NT2/D1 (cell line): ENCODE measurements at places on chromosomes 11 and 22.

DNA sequence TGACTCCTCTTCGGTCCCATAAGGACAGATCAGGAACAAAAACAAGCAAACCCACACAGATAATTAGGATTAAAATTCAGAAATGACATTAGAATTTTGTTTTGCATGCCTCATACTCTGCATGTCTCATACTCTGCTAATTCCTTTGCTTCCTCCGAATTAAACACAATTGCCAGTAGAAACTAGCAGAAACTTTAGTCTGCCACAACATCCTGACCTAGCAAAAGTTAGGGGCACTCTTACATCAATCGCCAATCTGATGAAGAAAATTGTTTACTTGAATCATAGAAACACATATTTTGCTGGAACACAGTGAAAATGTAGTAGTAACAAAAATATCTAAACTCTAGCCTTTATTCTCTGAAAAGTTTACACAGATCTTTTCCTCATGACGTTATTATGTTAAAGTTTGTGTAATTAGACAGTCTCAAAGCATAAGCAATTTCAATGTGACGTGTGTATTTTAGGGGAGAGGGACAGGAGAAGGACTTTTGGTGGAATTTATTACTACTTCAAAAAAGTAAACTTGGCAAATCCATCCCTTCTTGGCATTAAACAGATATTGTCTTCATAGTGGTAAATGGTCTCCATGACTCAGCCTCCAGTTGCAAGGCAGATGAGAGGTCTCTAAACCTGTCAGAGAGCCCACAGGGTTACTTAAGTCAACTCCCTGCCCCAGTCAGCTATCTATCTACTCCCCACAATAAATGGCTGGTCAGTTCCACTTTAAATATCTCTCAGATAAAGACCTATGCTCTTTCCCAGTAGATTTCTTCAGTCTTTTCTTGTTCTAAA is 249.8 kb upstream of the UBASH3B start:
- DNase-seq: no peak

DNA sequence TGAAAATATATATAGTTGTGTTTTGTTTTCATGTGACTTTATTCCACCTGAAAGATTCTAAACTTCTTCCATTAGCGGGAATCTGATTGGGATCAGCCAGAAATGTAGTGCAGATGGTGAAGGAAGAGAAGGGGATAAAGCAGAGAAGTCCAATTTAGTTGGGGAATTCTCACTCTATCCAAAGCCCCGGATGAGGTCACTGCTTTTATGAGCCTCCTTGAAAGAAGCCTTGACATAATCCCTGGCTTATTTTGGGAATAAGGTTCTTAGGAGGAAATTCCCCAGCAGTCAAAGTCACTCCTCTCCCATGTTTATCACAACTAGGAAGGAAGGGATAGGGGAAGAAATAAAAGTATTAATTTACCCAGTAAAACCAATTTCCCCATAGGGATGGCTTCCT is 41.1 kb downstream of the OSBP start:
- no peak for DNase-seq

GRCh38 chr22:35648066-35649025 is at the start of gene APOL6:
APOL6 (plus strand) TSS chr22:35648446; CDS start chr22:35656426, 7,980 bp downstream.
- DNase-seq: no peak

DNA sequence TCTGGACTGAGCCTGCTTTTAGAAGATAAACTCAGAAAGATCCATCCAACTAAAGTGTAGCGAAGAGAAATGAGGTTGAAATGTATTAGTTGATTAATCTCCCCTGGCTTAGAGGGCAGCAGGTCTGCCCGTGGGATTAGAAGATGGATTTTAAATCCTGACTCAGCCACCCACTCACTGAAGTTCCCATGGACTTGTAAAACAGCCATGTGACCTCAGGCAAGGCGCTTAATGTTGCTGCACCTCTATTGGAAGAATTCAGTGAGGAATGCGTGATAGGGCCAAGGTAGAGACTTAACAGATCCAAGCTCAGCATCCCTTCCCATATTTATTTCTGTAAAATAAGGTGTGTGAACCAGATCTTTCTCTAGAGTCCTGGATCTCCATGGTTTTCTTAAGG is 45.1 kb upstream of the ELF5 start:
- DNase-seq: no peak

DNA sequence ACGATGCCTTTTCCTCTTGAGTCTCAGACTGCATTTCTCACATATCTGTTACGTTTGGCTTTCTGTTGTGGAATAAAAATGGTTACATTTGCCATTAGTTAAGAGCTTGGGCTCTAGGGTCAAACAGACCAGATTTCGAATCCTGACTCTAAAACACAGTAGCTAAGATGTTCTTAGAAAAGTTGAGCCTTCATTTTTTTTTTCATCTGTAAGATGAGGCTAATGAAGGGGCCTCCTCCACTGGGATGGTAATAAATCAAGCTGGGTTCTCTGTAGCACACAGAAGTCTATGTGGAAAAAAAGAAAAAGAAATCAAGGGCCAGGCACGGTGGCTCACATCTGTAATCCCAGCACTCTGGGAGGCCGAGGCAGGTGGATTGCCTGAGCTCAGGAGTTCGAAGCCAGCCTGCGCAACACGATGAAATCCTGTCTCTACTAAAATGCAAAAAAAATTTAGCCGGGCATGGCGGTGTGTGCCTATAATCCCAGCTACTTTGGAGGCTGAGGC is 49.9 kb upstream of the CAPRIN1 start:
- no peak for DNase-seq

GRCh38 chr22:22015631-22016030 is 33.0 kb upstream of the TOP3B start:
- DNase-seq: no peak

DNA sequence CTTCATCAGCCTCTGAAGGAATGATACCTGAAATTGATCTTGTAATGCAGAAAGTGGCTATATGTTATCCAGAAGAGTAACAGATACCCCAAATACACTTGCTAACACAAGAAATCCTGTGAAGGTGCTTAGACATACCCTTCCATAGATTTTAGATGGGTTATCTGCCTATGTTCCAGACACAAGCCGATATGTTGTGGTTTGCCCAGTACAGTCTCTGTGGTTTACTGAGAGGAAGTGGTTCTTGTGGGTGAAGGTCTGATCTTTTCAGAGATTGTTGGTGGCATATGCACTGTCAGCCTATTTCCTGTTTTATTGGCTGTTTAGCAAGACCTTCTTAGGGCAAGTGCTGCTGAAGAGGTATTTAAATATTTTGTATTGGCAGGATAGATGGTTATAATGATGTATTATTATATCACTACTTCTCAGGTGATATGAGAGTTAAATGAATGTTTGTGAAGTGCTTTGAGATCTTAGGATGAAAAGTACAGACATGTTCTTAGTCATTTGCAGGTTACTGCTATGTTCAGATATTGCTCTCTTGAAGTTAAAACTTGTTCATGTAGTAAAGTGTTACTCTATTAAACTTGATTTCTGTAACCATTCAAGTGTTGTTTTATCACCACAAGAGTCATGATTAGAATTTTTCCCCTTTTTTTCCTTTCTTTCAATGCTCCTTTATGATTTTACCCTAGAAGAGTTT is 8.2 kb downstream of the ARHGEF12 start:
- DNase-seq: no peak
